ENCODE measurements at places on chromosomes 16 and 17.

DNA sequence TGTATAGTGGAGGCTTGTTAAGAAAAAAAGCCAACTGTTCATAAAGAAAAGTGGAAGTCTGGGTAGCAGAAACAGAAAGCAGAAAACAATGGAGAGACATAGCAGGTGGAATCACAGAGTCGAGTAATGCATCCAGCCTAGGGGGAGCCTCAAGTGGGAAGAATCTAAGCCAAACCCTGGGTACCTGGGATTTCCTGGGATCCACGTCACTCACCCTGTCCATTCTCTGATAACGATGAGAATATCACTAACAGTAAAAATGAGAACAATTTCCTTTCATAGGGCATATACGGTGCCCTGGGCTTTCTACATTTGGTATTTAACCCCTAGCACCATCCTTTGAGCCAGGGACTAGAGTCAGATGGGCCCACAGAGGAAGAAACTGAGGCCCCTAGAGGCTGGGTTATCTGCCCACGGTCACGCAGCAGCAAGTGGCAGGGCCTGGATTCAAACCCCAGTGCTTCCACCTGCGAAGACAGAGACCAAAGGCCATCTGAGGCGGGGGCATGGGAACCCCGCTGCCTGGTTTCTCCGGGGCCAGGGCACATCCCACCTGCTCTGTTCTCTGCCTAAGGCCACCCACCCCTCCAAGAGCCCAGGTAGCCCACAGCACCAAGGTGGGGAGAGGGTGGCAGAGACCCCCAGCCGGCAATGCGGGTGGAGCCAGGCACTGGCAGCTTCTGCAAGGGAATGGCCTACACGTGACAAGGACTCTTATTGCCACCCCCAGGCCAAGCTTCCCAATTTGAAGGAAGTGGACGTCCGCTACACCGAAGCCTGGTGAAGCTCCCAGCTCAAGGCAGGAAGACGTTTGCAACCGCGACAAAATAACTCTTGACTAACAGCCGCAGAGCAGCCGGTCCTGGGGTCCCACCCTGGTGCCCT lies 69.8 kb upstream of the PLCG2 start:
- DNase-seq, result no peak

DNA sequence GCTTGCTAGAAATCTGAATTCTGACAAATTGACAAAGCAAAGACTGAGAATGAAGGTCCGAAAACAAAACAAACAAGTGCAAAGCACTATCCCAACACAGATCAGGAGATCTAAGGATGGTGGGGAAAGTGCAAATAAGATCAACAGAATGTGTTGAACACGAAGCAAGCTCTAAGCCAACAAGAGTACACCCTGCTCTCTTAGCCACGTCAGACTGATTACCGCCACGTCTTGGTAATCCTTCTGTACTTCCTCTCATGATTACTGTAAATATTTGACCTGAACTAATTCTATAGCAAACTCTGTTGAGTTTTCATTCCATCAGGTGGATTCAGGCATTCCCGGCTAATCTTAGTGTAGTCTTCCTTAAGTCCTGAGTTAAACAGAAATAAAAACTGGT lies 34.3 kb upstream of the ERCC4 start:
- DNase-seq, result no peak

DNA sequence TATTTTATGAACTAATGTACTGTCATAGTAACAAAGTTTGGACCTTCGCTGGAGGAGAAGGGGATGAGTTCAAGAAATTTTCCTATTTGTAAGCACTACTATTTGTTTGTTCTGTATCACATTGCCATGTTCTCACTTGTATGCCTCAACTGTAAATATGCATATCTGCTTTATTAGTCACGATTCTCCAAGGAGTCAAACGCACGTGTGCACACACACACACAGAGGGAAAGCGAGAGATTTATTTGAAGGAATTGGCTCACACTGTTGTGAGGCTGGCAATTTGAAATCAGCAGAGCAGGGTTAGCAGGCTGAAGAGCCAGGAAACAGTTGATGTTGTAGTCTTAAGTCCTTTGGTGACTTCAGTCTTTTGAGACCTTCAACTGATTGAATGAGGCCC lies 24.9 kb upstream of the MYH2 start:
- no peak for DNase-seq

GRCh38 chr17:57412520-57413096 lies 156.3 kb downstream of the MSI2 start:
- no peak for DNase-seq

GRCh38 chr17:73336408-73337329 lies 24.9 kb upstream of the CDC42EP4 start:
- no peak for DNase-seq
